Activated CD4-positive, alpha-beta memory T cell treated with anti-CD3 and anti-CD28 coated beads, Interleukin-2, amount 10 ng/mL, durations not matched to agents 7 days and 5 days (primary cell): ENCODE measurements at places on chromosomes 6 and 20. TPM values are rescaled to one million over a fixed set of nuclear protein-coding genes. Genes with fewer than 3 reads are reported as not detected.

The HSPA1L gene
- total RNA-seq = 3.0 TPM

GRCh38 chr20:10179574-10180298, 38.9 kb upstream of the SNAP25 start:
- DNase-seq = no peak

The SUMO4 gene
- total RNA-seq = 8.1 TPM

DNA sequence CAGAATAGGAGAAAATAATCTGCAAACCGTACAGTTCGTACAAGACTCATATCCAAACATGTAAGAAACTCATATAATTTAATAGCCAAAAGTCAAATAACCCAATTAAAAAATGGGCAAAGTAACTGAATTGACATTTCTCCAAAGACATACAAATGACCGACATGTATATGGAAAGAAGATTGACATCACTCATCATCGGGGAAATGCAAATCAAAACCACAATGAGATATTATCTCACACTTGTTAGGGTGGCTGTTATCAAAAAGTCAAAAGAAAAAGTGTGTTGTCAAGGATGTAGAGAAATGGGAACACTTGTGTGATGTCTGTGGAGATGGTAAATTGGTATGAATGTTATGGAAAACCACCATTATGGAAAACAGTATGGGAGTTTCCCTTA, 70.5 kb upstream of the STXBP5 start:
- no peak for DNase-seq

GRCh38 chr6:119938752-119939151, 589.2 kb upstream of the MAN1A1 start:
- DNase-seq = no peak

GRCh38 chr6:106149472-106150069, 63.4 kb downstream of the PRDM1 start:
- DNase-seq = peak; percentile 67

The DYNLT2 gene
- total RNA-seq = 2.2 TPM

- DNase-seq = no peak
Observed at GRCh38 chr6:143765422-143766184, 77.5 kb upstream of the LTV1 start.

DNA sequence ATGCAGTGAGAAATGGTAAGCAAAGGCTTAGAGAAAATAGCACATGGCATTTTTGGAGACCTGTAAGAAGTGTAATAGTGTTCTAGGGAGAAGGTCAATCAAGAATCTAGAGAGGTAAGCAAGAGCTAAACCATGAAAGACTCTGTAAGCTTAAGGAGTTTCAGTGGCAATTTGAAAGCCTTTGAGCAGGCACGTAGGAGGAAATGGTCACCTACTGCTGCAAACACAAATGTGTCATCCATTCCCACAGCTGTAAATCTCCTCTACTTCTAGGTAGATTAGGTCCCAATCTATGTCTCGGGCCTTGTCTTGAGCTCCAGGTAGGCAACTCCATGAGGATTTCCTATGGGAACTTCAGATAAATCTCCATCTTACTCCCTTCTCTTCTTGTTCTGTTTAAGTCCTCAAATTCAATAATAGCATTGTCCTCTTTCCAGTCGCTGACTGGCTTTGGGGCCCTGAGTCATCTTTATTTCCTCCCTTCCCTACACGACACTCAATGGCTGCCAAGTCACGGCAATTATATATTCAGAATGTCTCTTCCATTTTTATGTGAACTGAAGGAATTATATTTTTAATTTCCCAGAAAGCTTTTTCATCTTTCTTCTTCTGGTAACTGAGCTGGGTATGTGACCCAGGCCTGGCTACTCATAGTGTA, 24.2 kb upstream of the PAQR8 start:
- no peak for DNase-seq

The LPA gene
- not detected for total RNA-seq

DNA sequence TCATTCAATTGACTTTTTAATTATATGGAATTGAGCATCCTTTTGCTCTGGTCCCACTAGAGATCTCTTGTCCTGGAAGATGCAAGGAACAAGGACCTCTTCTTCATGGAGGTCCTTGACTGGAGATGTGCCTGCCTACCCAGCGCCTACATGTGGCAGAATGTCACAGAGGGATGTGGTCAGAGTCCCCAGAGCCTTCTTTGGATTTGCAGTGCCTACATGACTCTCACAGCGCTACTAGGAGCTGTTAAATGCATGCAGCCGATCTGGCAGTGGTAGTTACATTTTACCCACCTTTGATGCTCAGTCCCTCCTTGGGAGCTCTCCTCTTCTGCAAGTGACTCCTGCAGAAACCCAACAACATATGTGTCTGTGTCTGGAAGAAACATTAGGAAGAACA, 51.9 kb upstream of the ADTRP start:
- DNase-seq = no peak

The C6orf132 gene
- total RNA-seq = 0.10 TPM

DNA sequence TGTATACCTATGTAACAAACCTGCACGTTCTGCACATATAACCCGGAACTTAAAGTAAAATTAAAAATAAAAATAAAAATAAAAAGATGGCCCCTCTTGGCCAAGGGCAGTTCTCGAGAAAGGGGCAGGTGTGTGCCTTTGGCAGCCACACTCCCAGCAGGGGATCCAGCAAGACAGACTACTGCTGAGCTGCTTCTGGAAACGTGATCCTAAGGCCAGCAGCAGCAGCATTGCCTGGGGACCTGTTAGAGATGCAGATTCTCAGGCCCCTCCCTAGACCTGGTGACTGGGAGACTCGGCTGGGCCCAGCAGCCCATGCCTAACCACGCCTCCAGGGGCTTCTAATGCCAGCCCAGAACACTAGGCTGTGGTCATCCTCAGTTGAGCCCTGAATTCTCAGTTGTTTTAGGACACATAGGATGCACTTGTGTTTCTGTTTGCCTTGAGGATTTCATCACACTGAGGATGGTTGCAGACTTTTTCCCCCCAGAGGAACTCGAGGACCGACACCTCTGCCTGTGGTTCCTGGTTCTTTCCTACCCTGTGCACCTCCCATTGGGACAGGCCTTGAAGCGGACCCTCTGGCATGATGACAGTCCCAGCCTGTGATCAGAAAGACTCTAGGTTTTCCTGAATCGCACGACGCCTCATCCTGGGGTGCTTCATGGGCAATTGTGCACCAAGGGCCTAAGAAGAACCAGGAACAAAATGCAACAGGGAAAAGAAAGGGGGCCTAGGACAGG, 105.9 kb downstream of the TOX2 start:
- peak; percentile 15 for DNase-seq

- no peak for DNase-seq
Observed at GRCh38 chr6:166619912-166620311, 7.1 kb downstream of the RPS6KA2 start.

GRCh38 chr6:146292506-146292905, 251.1 kb upstream of the RAB32 start:
- no peak for DNase-seq

- no peak for DNase-seq
Observed at GRCh38 chr20:40691566-40692239, 2.7 kb upstream of the MAFB start.

GRCh38 chr6:41318261-41318653, 17.2 kb upstream of the NCR2 start:
- DNase-seq = no peak

DNA sequence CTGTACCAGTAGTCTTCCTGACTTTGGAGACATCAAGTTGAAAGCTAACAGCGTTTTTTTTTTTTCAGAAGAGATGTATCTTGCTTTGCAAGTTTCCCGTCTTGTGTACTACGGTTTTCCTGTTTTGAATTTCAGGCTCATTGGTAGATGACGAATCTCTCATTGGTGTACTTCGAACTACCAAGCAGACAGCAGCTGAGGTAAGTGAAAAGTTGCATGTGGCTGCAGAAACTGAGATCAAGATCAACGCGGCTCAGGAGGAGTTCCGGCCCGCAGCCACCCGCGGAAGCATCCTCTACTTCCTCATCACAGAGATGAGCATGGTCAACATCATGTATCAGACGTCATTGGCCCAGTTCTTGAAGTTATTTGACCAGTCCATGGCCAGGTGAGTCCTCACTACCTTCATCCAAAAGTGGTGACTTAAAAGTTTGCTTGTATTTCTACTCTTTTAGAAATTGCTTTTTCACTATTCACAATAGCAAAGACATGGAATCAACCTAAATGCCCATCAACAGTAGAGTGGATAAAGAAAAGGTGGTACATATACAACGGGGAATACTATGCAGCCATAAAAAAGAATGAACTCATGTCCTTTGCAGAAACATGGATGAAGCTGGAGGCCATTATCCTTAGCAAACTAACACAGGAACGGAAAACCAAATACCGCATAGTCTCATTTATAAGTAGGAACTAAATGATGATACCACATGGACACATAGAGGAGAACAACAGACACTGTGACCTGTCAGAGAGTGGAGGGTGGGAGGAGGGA, 110.6 kb upstream of the GLP1R start:
- no peak for DNase-seq

- DNase-seq = no peak
Observed at GRCh38 chr20:15512916-15513315, 1060.3 kb downstream of the KIF16B start.

GRCh38 chr6:25034431-25034921, 98.7 kb upstream of the RIPOR2 start:
- no peak for DNase-seq

DNA sequence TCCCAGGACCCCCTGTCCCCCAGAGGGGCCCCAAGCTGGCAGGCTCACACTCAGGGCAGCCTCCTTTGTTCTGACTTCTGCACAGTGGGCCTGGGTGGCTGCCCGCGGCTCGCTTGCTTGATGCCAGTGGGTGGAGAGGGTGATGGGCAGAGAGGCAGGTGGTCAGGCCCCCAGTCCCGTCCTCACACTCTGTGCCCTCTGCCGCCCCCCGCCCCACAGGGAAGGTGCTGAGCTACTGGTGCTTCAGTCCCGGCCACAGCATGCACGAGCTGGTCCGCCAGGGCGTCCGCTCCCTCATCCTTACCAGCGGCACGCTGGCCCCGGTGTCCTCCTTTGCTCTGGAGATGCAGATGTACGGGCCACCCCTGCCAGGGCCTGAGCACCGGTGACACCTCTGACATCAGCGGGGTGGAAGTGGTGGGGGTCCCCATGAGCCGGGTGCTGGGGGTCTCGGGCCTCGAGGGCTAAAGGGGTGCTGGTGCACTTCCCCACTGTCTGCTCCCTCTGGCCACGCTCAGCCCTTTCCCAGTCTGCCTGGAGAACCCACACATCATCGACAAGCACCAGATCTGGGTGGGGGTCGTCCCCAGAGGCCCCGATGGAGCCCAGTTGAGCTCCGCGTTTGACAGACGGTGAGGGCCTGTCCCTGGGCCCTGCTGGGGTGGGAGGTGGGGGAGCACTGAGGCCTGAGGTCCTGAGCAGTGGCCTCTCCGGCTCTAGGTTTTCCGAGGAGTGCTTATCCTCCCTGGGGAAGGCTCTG, 8.9 kb upstream of the TNFRSF6B start:
- no peak for DNase-seq
